AG20443 (cell line): ENCODE measurements at places on chromosomes 2 and 18.

DNA sequence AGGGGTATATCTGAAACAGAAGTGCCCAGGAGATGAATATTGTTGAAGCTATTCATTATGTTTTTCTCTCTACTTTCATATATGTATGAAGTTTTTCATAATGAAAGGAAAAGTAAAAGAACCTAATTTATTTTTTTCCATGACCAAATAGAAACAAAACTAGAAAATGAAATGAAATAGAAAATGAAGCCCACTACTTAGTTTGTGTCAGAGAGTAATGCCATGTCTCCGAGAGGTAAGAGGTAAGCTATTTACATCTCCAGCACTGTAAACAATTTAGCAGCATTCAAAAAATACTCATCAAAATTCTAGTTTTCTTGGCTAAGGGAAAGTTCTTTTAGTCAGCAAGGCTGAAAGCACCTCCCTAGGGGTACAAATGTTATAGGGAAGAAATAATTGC is 238.6 kb downstream of the PTH2R start:
- no peak for DNase-seq

DNA sequence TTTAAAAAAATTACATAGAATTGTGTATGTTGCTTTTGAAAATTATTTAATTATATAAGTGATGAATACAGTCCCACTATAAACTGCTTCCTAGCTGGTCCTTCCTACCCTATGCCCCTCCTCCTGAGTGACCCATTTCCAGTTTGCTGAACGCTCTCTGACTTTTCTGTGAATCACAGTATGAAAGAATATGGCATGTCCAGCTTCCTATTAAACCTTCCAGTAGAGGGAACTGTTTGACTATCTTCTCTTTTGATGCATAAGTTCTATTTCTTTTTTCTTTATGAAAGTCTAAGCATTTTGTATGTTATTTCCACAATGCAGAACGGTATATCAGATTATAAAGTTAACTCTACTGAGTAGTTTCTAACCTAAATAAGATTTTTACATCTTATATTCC is 41.3 kb downstream of the PSMG2 start:
- peak; percentile 74 for DNase-seq

GRCh38 chr2:68789603-68790002 is 55.0 kb downstream of the ARHGAP25 start:
- DNase-seq: no peak

DNA sequence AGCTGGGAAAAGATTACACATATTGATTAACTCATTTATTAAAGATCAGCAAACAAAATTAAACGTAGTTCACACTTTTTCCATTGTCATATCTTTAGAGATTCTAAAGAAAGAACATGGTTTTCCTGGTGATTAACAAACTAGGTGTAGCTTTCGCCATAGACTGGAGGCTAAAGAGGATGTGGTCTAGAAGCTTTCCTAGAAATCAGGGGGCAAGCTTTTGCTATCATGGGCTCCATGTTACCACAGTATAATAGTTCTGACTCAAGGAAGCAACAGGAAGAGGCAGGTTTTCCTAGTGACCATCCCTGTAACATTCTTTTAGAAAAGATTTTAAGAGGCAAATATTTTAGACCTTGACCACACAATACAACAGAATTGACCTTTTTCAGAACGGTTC is 232.7 kb downstream of the METTL4 start:
- DNase-seq: no peak

- DNase-seq: no peak
These were observed 226.3 kb downstream of the ZRANB3 start for GRCh38 chr2:135304694-135305093.
